Anterior cingulate cortex (tissue), 58 donors: ENCODE measurements at places on chromosomes 6 and 20.

DNA sequence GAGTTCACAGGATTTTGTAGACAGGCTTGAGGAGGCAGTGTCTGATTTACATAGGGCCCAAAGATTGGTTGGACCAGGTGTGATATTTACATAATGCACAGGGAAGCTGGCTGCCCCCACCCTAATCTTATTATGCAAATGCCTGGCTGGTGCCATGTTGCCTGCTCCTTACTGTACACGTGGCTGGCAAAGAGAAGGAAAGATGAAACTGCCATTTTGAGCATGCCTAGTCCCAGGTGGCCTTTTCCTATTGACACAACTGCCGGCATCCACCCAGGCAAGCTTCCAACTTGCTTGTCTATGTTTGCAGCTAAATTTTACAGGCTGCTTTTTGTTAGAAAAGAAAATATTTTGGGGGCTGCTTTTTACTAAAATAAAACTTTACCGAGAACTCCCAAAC is 174.6 kb downstream of the LMBRD1 start:
- DNase-seq, result no peak

- no peak for DNase-seq
These were observed 20.0 kb upstream of the ARMC12 start for GRCh38 chr6:35716798-35717197.

DNA sequence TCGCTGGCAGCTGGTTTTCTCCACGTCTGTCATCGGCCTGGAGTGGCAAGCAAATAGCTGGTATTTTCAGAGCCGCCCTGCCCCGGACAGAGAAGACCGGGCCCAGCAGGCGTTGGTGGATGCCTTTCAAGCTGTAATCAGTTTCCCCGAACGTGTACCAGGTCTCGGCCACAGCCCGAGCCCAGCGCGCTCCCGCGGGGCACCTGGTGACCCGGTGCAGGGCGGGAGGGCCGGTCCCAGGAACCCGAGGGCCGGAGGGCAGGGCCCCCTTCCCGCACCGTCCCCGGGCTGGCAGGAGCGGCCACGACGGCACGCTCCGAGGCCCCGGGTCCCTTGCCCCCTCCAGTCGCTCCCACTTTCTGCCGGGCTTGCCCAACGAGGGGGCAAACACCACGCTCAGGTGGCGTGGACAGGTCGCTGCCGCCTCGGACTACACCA is 348 bp upstream of the PYGB start:
- DNase-seq, result no peak

- no peak for DNase-seq
These were observed 74.1 kb upstream of the HDDC2 start for GRCh38 chr6:125375821-125376220.

GRCh38 chr20:17873410-17874270 is 95.0 kb downstream of the SNX5 start:
- no peak for DNase-seq

DNA sequence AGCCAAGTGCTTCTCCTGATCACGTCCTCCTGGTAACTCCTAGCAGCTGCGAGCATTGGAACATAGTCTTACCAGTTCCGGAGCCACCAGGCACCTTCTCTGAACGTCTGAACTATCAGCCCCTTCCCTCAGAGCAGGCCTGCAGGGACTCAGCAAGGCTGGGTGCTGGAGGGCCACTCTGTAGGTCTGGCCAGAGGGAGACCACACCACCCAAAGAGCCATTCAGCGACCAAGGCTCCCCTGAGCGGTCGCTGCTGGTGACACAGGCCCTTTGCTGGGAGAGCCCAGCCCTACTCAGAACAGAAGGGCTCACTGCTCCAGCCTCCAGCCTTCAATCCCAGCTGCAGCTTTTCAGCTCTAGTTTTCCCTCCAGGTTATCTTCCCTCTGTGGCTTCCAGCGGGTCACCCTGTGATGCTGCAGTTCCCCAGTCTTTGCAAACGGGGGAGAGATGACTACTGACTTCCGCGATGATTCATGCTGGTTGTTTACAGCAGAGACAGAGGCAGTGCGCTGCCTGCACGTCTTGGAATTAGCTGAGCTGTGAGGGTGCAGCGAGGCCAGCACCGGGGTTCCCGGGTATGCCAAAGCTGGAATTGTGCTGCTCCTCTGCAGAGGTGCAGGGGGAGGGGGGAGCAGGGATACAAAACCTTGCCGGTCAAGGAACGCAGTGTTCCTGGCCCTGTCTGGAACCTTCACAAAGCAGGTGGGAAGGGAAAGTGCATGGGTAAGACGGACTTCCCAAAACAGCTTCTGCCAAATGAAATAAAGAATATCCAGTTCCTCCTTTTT is 161.4 kb downstream of the LY86 start:
- no peak for DNase-seq

DNA sequence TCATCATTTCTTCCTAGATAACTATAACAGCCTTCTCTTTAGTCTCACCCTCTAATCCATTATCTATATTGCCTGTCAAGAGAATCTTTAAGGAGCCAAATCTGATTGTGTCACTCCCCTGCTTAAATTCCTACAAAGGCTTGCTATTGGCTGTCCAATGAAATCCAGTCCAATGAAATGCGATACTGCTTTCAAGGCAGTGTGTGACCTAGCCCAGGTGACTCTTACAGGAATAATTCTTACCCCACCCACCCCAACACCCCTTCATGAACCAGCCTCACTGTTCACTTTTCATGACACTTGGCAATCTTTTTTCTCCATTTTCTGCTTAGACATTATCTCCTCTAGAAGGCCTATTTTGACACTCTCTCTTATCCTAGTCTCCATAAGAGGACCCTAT is 163.3 kb upstream of the MARCKS start:
- DNase-seq, result no peak

DNA sequence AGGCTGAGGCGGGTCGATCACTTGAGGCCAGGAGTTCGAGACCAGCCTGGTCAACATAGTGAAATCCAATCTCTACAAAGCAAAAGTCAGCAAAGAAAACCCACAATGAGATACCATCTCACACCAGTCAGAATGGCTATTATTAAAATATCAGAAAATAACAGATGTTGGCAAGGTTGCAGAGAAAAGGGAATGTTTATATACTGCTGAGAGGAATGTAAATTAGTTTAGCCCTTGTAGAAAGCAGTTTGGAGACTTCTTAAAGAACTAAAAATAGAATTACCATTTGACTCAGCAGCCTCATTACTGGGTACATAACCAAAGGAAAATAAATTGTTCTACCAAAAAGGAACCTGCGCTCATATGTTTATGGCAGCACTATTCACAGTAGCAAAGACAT is 16.7 kb upstream of the GCM1 start:
- no peak for DNase-seq

GRCh38 chr6:28215425-28215824 is 9.7 kb upstream of the ZSCAN9 start:
- DNase-seq, result no peak

GRCh38 chr6:168355716-168356522 is 36.3 kb upstream of the DACT2 start:
- DNase-seq, result peak; percentile 44

DNA sequence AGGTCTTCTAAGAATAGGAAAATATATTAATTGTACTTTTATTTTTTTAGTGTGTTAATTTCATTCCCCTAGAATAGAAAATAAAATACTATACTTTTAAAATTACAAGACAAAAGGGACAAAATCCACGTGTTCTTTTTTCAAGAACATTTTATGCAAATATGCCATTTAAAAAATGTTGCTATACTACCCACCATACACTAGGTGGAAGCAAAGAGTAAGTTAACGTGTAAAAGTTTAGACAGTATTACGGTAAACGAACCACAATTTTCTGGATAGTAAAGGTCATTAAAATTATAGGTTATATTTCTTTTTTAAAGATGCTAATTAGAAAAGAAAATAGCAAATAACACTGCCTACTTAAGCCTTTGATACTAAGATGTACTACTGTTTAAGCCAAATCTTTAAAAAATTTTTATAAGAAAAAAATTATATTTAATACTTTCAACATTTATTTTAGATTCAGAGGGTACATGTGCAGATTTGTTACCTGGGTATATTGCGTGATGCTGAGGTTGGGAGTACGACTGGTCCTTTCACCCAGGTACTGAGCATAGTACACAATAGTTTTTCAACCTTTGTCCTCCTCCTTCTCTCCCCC is 287.6 kb downstream of the PHF3 start:
- DNase-seq, result no peak

DNA sequence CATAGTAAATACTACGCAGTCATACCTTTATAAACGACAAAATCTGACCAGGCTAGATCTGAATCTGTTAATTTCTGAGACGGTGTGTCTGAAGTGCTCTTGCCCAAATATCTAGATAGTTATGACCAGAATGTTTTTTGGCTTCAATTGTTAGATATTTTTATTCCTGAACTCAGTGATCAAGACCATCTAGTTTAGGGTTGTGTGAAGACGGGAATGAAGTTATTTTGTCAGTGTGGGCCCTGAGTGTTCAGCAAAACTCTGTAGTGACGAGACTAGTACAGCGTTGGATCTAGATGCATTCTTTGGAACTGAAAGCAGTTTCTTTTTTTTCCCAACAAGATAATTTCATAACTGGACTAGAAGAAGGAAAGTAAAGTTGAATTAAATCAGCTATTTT is 3.1 kb downstream of the STXBP5 start:
- no peak for DNase-seq
